Stimulated activated CD8-positive, alpha-beta memory T cell treated with anti-CD3 and anti-CD28 coated beads, Interleukin-4, amount 100 ng/mL, for 4 hours (primary cell): ENCODE measurements at places on chromosomes 12 and 14.

DNA sequence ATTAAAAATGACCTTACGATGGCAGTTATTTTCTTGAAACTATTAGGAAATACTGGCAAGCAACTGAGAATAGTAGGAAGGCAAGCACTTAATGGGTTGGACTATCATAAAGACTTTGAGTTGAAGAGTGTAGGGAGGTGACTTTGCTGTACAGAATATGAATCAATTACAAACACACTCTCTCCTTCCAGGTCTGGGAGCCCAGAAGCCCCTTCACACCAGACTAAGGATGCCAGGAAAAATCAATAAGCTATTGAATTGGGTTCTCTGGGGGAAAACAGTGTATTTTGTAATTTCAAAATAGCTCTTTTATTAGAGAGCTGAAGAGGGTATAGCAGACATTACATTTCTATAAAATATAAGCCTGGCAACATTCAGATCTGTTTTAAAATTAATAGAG, 736.4 kb downstream of the NOVA1 start:
- no peak for DNase-seq

- no peak for DNase-seq
These were observed 78.7 kb downstream of the PLXNC1 start for GRCh38 chr12:94227066-94227465.

- DNase-seq, result no peak
These were observed 102.2 kb downstream of the RASSF9 start for GRCh38 chr12:85733984-85734383.

DNA sequence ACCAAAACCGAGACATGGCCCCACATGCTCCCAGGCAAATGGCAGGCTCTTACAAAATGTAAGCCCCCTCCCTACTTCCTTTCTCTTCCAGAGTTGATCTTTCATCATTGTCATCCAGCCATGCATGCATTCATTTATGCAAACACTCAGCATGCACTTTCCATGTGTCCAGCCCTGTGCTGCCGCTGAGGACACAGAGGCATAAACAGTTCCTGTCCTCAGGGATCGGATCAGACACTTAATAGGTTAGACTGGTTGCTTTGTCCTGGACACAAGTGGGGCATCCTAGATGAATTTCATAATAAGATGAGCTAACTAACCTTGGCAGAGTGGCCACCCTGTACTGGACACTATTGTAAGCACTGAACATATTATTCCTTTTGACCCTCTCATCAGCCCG, 23.1 kb downstream of the PRIMA1 start:
- DNase-seq, result no peak

DNA sequence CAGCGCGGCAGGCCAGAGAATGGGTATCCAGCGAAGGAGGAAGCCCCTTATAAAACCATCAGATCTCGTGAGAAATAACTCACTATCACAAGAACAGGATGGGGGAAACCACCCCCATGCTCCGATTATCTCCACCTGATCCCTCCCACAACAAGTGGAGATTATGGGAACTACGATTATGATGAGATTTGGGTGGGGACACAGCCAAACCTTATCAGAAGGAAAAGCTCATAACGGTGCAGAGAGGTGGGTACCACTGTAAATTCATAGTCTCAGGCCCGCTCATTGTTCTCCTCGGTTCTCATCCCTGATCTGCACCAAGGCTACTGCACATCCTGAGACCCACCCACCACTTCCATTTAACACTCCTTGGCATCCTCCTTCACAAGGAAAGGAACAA, 326.5 kb downstream of the MED13L start:
- no peak for DNase-seq

DNA sequence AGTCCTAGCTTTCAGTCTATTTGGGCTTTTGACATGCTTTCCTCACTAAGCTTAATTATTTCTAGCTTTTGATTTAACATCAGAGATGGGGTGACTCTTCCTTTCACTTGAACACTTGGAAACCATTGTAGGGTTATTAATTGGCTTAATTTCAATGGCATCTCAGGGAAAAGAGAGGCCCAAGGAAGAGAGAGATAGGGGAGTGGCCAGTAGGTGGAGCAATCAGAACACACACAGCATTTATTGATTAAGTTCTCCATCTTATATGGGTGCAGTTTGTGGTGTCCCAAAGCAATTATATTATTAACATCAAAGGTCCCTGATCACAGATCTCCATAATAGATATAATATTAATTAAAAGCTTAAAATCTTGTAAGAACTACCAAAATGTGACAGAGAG, 1466.1 kb upstream of the SEL1L start:
- DNase-seq, result no peak

DNA sequence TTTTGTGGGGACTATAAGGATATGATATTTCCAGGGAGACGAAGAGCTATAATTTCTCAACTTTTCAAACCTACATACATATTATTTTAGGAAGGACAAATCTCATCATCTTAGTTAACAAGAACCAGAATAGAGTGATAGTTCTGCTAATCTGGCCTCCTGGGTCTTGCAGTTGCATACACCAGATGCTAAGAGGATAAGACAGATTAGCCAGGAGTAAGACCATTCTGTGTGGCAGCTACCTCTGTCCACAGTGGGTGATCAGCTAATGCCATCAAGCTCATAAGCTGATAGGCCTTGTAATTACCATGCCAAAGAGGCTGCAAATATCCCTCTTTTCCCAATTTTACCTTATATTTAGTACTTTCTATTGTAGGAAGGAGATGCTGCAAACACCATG, 776.8 kb downstream of the NRXN3 start:
- DNase-seq, result no peak

DNA sequence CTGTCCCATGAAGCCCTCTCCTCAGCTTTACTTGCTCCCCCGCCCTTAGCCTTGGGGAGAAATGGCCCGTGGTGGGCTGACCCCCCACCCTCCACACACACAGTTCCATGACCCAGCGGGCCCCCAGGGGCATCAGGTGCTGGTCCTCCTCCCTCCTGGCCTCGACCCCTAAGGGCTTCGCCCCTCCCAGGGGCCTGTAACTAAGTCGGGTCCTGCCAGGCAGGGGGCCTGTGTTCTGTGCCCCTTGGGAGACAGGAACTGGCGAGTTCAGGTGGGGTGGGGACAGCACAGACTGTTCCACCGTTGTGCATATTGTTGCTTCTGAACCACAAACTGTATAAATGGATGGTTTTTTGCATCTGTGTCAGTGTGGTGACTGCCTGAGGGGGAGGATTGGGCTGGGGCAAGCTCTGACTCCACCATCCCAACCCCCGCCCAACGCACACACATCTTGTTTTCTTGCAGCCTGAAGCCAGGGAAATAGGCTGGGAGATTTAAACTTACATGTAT, 8.8 kb downstream of the TAMALIN start:
- DNase-seq, result no peak

- DNase-seq, result no peak
These were observed 5.0 kb upstream of the CSRP2 start for GRCh38 chr12:76883811-76884210.

GRCh38 chr12:123713398-123713797, 1.2 kb downstream of the ATP6V0A2 start:
- no peak for DNase-seq

DNA sequence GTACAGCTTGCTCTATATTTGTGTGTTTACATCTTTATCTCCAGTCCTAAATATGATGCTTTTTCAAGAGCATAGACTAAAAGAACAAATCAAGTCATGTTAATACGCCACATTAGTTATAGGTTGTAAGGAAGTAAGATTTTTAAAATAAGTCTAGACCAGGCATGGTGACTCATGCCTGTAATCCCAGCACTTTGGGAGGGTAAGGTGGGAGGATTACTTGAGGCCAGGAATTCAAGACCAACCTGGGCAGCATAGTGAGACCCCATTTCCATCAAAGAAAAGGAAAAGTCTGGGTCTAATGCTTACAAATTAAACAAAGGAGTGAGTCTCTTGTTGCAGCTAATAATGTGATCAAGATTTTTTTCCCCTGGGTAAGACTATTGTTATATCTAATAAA, 118.9 kb downstream of the GPR135 start:
- no peak for DNase-seq

- DNase-seq, result no peak
These were observed 90.6 kb downstream of the LRRK2 start for GRCh38 chr12:40315375-40315774.

- DNase-seq, result no peak
These were observed 125.7 kb upstream of the MYF6 start for GRCh38 chr12:80581783-80582182.

DNA sequence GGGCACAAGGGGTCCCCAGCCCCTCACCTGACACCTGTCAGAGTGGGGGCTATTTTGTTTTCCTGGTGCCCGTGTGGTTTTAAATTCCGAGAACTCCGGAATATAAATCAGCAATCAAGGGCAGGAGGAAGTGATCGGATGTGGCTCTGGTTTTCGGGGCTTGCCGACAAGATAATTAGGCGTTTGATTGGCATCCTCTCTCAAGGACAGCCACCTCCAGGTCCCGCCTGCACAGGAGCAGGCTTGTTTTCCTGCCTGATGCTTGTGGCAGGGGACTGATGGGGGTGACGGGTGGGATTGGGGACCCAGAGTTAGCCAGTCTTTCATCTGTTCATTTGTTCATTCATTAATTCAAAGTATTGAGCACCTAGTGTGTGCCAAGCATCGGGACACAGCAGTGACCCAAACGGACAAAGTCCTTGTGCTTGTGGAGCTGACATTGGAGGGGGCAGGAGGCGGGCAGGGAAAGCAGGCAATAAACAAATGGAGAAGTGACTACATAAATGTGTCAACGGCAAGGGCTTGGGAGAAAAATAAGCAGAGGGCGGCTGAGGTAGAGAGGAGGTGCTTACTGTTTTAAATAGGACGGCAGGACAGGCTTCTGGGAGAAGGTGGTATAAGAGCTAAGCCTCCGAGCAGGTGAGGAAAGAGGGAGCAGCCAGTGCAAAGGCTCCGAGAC, 166.5 kb downstream of the PHETA1 start:
- DNase-seq, result no peak

DNA sequence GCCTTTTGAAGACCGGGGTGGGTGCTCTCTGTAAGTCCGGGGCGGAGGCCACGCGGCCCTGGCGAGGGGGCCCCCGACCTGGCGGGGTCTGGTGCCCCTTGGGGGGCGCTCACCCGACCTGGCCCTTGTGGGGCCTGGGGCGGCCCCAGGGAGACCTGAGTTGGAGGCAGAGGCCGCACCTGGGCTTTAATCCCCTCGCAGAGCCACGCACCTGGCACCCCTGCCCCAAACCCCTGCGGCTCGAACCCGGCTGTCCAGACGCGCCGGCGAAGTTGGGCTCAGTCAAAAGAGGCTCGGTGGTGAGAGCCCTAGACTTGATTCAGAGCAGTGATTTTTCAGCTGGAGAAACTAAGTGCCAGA, 267 bp downstream of the CFAP251 start:
- DNase-seq, result no peak

DNA sequence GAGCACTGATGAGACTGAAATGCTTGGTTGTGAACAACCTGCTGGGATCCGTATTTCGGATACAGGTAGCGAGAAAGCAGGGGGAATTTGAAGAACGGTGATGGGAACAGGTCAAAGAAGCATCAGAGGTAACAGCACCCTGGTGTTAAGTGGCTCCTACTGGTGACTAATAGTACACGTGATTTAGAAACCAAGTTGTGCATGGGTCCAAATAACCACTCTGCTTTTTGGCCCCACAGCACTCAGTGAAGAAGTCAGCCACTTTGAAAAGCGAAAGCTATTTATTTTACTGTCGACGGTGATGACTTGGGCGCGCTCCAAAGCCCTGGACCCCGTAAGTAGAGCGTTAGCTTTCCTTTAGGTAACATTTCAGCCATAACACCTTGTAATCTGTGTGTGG, 16.7 kb downstream of the AK7 start:
- no peak for DNase-seq

DNA sequence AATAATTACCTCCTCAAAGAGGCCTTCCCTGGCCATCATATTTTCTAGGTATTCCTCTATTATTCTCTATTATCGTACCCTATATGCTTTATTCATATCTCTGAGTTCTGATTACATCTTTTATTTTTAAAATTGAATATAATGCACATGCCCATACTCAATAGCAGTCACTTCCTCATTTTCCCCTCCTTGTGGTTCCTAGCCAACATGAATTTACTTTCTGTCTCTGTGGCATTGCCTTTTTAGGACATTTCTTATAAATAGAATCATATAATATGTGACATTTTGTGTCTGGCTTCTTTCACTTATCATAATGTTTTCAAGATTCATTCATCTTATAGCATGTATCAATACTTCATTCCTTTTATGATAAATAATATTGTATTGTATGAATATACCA, 74.4 kb upstream of the TRHDE start:
- no peak for DNase-seq

- no peak for DNase-seq
These were observed 17.8 kb downstream of the PITPNM2 start for GRCh38 chr12:123132951-123133619.

GRCh38 chr12:130195776-130196175, 33.5 kb downstream of the FZD10 start:
- DNase-seq, result no peak

- DNase-seq, result no peak
These were observed 139.2 kb downstream of the RASSF9 start for GRCh38 chr12:85697003-85697402.

DNA sequence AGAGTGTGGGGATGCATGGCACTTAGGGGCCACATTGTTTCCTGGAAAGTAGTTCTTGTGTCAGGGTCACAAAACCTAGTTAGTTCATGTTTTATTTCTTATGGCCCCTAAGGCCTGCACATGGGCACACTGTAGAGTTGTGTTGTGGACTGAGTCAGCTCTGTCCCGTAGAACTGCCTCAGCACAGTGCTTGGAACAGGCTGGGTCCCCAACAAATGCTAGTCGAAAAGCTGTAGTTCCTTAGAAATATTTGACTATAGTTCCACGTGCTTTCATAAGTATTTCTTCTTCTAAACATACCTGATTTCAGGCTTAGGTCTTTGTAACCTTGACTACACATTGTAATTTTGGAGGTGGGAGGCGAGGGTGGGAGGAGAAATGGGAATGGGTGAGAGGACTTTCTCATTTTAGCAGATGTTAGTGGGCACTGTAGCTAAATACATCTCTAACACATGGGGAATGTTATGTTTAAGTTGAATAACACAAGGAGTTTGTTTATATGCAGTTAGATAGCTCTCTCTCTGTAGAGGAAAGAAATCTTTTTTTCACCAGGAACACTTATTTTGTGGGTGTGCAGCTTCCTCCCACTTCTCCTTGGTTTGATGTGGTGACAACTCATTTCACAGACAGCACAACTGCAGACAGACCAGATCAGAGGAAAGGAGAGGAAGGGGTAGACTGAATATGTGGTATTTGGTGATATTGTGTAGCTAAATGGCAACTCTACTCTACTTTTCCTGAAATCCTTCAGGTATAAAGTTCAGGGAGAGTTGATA, 39.5 kb upstream of the DACT1 start:
- DNase-seq, result no peak

GRCh38 chr12:97628962-97629361, 166.4 kb downstream of the RMST start:
- no peak for DNase-seq
